Effector CD8-positive, alpha-beta T cell (primary cell): ENCODE measurements at places on chromosomes 1 and 21.

GRCh38 chr1:24964811-24965570 is 34.9 kb upstream of the RUNX3 start:
- DNase-seq, result peak; percentile 75

GRCh38 chr1:164588516-164589341 is 29.7 kb downstream of the PBX1 start:
- DNase-seq, result no peak

DNA sequence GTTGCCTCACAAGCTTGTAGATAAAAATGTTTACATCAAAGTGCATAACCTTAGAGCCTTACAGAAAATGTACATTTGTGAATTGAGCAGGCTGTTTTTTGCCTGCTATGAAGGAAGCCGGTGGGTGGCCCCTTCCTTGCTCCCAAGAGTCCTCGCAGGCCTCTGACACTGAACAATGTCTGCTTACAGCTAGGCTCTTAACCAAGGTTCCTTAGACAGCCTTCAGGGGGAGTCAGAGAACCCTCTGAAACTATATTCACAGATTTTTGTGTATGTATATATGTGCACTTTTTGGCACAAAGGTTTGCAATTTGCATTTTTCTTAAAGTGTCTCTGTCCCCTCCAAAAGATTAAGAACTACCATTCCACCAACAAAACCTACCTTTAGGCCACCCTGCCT is 282.6 kb downstream of the BARHL2 start:
- no peak for DNase-seq

GRCh38 chr1:233326811-233327650 is 493 bp upstream of the MAP3K21 start:
- DNase-seq, result peak; percentile 67

GRCh38 chr1:98323906-98324358 is 337.6 kb upstream of the SNX7 start:
- DNase-seq, result no peak

GRCh38 chr1:187474336-187474735 is 645.6 kb downstream of the PLA2G4A start:
- DNase-seq, result no peak

GRCh38 chr1:156721535-156721934 is 6.7 kb upstream of the METTL25B start:
- DNase-seq, result no peak

DNA sequence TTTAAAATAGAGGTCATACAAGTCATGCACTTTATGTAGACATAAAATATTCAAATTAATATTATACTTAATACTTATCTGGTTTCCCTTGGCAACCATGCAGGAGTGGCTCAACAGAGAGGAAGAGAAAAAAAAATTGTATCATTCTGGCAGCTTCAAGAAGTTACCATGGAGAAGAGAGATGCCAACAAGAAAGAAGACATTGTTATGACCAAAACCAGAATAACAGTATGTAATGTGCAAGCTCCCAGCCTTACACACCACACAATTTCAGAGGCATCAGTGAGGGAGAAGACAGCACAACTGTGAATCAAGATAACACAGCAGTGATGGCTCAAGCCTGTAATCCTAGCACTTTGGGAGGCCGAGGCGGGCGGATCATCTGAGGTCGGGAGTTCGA is 49.1 kb upstream of the RCOR3 start:
- DNase-seq, result no peak

- DNase-seq, result no peak
Observed at GRCh38 chr21:41397471-41397891, 28.6 kb upstream of the MX1 start.

DNA sequence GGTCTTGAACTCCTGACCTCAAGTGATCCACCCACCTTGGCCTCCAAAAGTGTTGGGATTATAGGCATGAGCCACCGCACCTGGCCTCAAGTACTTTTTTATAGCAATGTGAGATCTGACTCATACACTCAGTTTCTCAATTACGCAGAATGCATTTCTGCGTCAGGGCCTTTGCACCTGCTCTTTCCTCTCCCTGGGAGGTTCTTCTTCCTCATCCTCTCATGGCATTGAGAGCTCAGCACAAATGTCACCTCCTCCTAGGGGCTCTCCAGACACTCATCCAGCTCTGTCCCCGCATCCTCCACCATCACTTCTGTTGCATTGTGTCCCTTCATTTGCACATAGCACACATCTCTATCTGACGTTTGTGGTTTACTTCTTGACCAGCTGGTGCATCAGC is 418.8 kb downstream of the PTPRU start:
- DNase-seq, result no peak

- DNase-seq, result no peak
Observed at GRCh38 chr1:29390491-29391361, 154.4 kb downstream of the PTPRU start.

- DNase-seq, result no peak
Observed at GRCh38 chr1:42690477-42691156, 8.4 kb downstream of the YBX1 start.

- no peak for DNase-seq
Observed at GRCh38 chr1:41856944-41857285, 61.8 kb downstream of the HIVEP3 start.

GRCh38 chr1:16992102-16992501 is 11.7 kb upstream of the MFAP2 start:
- no peak for DNase-seq

GRCh38 chr1:13960375-13960987 is 260.5 kb downstream of the PRDM2 start:
- DNase-seq, result peak; percentile 56

DNA sequence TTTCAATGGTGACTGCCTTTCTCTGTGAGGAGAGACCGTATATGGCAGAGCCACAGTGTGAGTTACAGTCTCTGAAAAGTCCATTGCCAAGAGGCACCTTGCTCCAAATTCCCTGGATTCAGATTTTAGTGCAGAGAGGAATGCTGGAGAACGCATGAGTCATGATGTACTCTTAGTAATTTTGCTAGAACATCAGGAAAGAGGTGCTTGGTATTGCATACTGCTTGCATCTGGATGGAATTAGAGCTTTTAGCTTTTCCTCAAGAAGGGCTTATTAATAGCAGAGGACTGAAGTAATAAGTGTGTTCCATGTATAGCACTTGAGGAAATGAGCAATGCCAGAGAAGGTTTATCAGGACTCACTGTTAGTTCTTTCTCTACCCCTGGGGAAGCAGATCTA is 40.5 kb upstream of the AKT3 start:
- DNase-seq, result no peak

DNA sequence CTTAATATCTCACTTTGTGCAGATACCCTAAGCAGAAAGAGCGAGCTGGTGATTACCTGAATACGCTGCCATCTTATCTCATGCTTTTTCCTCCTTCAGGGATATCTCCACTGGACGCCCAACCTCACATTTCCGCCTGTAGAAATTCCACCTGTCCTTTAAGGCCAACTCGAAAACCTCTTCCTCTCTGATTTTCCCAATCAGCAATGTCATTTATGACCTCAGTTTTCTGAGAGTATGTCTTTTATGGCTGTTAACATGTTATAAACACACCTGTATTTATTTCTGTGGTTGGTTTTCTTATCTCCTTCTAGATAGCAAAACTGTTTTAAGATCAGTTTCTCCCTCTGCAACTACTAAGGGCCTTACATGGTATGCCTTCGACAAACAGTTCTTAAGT is 41.1 kb downstream of the CD34 start:
- DNase-seq, result no peak

DNA sequence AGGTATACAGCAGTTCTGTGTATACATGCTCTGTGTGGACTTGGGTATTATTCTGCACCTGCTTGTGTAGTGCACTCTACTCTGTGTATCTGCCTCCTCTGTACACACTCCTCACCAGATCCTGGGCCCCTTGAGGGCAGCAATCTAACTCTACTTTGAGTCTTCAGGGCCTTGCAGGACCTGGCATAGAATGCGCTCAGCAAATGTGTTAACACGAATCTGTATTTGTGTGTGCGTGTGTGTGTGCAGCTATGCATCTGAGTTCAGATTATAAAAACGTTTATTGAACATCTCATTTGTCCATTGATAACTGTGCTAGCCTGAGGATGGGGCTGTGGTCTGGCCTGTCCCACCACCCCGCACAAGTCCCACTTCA is 3.9 kb upstream of the MEF2D start:
- no peak for DNase-seq

DNA sequence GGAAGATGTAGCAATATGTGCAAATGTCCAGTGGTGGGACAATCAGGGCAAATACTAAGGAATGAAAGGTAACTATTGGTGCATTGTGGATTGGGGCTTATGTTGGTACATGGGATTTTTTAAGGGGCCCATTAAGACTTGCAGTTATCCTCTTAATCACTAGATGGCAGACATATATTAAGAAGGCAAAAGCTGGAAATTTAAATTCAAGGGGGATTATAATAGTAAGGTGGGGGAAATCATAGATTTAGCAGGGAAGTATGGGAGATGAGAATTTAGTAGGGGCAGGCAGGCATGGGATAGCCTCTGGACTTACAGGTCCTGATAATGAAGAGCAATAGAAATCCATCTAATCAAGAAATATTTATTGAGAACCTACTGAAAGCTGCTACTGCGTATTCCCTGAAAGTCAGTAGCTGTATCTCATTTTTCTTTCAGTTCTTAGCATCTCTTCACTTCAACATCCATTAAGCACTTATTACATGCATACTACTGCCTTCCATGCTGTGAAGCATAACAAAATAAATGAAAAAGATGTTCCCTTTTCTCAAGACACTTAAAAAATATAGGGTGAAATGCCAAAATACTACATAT is 251.8 kb downstream of the CRB1 start:
- no peak for DNase-seq

DNA sequence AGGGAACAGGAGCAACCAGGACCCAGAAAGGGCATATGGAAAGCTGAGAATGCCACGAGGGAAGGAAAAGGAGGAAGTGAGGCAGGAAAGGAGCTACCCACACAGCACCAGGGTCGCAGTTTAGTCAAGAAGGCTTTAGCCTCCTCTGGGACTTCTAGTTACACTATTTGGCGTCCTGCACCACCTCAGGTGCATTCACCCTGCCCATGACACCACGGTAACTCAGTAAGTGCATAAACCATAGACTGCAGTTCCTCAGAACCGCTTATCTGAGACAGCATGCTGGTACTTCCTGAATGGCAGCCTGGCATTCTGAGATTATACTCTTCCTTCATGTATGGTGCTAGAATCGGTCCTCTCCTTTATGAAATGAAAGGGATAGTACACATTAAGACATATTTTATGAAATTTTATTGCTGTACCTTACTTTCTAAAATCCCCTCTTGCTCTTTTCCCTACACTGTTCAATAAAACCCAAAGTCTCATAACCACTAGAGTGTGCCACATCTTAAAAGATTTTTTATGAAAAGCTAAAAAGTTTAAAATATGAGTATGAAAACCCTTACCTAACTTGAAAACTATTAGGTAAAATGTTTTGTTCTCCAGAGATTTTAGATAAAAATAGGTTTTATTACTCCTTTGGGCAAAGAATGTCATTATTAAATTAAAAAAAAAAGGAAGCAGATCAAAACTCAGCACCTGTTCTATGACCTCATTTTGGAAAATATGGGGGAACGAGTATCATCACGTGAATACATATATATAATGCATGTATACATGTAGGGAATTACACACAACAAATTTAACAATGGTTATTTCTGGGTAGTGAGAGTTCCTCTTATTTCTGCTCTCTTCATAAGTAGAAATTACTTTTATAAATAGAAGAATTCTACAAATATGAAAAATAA is 67.3 kb downstream of the VAV3 start:
- DNase-seq, result no peak

GRCh38 chr1:212281590-212281989 is 3.6 kb upstream of the PPP2R5A start:
- DNase-seq, result no peak

DNA sequence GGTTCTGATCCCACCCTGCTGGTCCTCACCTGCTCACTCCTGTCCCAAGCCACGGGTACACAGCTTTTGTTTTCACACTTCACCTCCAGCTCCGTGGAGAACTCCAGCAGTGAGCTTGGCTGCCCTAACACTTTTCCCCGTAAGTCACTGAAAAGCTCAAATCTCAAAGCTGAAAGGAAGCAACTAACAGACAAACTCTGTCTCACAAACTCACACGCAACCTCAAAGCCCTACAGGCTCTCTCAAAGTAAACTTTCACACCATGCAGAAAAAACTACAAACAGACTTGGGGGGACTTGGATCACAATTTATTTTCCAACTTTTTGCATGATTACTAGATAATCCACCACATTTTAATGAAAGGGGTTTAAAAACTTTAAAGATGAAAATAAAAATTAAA is 88.3 kb downstream of the AK5 start:
- no peak for DNase-seq

DNA sequence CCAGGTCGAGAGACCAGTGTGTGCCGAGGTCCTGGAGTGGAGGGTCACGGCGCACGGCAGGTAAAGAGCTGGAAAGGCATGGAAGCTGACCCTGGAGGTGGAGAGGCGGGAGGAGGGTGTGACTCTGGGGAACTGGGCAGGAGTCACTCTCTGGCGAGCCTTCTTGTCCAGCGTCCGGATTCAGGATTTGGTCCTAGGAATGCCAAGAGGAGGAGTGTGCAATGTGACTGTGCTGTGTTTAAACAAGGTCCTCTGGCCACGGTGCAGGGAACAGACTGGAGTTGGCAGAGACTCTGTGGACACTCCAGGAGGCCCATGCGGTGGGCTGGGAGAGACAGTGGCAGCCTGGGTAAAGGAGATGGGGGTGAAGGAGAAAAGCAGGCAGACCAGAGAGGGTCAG is 64.2 kb upstream of the CASZ1 start:
- no peak for DNase-seq

- DNase-seq, result no peak
Observed at GRCh38 chr1:94951509-94952208, 24.7 kb upstream of the CNN3 start.

GRCh38 chr1:92822879-92823278 is 9.0 kb upstream of the RPL5 start:
- DNase-seq, result no peak

GRCh38 chr1:59431566-59432294 is 134.8 kb downstream of the FGGY start:
- no peak for DNase-seq

GRCh38 chr1:170568197-170568596 is 36.2 kb downstream of the GORAB start:
- no peak for DNase-seq

DNA sequence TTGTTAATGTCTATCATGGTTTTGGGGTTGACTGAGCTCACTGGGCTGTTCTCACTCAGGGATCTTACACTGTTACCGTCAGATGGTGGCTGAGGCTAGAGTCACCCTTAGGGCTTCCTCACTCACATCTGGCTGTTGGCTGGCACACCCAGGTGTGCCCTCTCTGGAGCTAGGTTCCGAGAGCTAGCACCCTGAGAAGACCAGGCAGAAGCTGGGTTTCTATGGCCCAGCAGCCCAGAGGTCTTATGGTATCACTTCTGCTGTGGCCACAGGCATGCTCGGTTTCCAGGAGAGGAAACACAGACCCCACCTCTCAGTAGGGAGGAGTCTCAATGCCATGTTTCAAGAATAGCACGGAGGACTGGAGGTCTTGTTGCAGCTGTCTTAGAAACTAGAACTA is 20.7 kb upstream of the KIF1B start:
- DNase-seq, result no peak

DNA sequence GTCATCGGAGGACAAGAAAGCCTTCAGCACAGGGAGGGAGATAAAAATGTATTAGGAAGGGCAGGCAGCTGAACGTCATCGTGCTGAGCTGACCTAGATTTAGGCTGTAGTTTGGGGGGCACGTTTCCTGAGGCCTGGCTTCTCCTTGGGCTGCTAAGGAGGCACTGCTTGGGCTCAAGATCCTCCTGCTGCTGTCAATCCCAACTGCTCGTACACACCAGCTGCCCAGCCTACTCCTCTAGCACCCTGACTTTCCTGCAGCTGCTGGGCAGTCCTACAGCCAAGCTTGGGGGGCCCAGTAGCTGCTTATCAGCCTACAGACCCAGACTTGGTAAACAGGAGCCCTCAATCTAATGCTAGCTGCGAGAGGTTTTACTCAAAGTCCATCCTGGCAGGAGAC is 6.2 kb downstream of the TMEM35B start:
- no peak for DNase-seq
